ENCODE measurements at places on chromosomes 6 and 20. TPM values are rescaled to one million over a fixed set of nuclear protein-coding genes. Genes with fewer than 3 reads are reported as not detected.
A peak's percentile ranks its signal among the peaks of the same experiment; 100 is the strongest.

The RPS10 gene
- 2,316 TPM for total RNA-seq

The GLP1R gene
- 4.2 TPM for total RNA-seq

The WFDC11 gene
- total RNA-seq = not detected

The BMP6 gene
- 8.1 TPM for total RNA-seq

The PSMA7 gene
- total RNA-seq = 213 TPM

The IL17A gene
- total RNA-seq = not detected

The BPIFA1 gene
- not detected for total RNA-seq

The FAM209B gene
- not detected for total RNA-seq

- H3K27me3 ChIP-seq = peaks cover 23% of the 10 kb centered on the region
- no peaks in the 10 kb centered on the region for H3K36me3 ChIP-seq
- no peak overlapping the region for H3K27ac ChIP-seq
- H3K4me1 ChIP-seq = no peaks in the 10 kb centered on the region
Measured at GRCh38 chr20:57495978-57496377, 29.0 kb downstream of the CTCFL start.

DNA sequence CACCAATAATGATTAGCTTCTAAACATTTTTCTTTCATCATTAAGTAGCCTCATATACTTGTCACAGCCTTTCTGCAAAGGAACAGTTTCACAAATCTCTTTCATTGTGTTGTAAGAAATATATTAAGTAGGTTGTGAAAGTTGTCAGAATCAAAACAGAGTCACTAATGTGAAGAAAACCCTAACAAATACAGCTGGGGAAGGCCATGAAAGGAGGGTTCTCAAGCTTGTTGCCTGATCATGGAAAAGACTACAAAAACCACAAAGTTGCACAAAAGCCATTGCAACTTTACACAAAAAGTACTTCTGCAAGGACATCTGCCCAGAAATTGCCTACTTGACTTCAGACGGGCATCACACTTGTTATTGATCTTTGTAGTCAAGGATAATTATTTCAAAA, 216.1 kb downstream of the ALDH8A1 start:
- H3K27me3 ChIP-seq = no peaks in the 10 kb centered on the region
- H3K27ac ChIP-seq = no peak overlapping the region
- H3K4me1 ChIP-seq = no peaks in the 10 kb centered on the region
- H3K4me3 ChIP-seq = no peak overlapping the region

DNA sequence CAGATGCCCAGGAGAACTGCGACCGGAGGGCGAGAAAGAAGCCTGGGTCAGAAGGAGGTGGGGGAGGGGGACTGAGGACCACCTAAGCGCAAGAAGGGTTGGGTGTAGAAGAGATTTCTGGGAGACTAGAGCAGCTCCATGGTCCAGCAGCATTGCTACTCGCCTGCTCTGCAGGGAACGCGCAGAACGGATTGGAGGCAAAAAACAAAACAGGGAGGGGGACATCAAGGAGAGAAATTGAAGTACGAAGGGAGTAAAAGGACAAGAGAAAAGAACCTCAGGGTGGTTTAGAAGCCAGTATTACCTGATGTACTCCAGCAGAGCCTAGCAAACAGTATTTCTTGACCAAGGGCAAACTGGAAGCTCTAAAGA, 537 bp upstream of the GABBR1 start:
- DNase-seq = no peak
- H3K36me3 ChIP-seq = no peaks in the 10 kb centered on the region
- peak overlapping the region; percentile 75 for H3K4me3 ChIP-seq

DNA sequence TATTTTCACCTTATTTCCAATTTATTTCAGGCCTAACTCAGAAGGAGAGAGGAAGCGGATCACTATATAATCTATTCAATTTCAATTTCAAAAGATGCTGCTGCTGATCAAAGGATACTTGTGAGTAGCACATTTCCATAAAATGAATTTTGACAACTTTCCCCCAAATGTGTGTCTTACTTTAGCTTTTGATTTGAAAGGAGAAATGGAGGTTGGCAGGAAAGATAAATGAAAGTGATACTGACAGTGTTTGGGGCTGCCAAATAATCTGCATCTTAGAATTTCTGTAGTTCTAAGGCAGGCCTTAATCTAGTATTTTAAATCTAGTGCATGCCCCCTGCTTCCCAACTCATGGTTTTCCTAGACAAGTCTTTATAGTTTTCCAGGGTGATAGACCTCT, 535.4 kb downstream of the DOK5 start:
- H3K4me3 ChIP-seq = no peak overlapping the region
- no peaks in the 10 kb centered on the region for H3K4me1 ChIP-seq
- DNase-seq = no peak
- H3K27me3 ChIP-seq = no peaks in the 10 kb centered on the region
- H3K36me3 ChIP-seq = no peaks in the 10 kb centered on the region

DNA sequence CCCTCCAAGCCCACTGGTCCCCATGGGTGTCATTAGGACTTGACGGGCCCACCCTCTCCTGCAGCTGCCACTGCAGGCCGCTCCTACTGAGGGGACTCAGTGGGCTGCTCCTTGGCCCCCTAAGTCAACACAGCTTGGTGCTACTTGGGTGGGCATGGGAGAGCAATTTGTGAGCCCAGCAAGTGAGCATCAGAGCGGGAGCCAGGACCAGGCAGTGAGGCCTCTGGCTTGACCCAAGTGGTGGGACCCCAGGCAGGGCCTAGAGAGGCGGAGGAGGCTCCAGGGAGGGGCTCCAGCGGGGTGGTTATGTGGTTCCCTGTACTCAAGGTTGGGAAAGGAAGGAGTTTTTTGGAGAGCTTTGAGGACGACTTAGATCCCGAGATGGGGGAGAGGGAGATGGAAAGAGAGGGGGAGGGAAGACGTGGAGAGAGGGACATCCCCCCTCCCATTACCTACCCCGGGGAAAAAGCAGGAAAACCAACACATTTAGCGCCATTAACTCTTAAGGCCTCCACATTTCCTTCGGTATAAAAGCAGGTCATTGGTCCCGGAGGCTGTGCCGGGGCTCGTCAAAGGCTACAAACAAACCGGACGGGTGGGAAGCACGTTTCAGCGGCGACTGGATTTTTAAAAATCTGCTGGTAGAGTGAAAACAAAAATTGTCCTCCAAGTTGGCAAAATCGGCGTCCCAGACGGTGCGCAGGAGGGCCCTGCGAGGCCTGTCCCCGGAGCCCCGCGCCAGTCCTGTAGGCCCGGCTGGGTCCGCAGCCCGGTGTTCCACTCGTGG, 8.8 kb downstream of the FOXC1 start:
- no peak for DNase-seq
- H3K36me3 ChIP-seq = no peaks in the 10 kb centered on the region
- H3K4me1 ChIP-seq = no peaks in the 10 kb centered on the region
- peak overlapping the region; percentile 22 for H3K4me3 ChIP-seq
- H3K27me3 ChIP-seq = peaks cover 75% of the 10 kb centered on the region

- no peak overlapping the region for H3K27ac ChIP-seq
- no peak for DNase-seq
- H3K4me3 ChIP-seq = no peak overlapping the region
- no peaks in the 10 kb centered on the region for H3K4me1 ChIP-seq
Measured at GRCh38 chr20:13468166-13468565, 170.6 kb downstream of the TASP1 start.

- H3K27me3 ChIP-seq = no peaks in the 10 kb centered on the region
- no peak for DNase-seq
- H3K27ac ChIP-seq = no peak overlapping the region
- no peak overlapping the region for H3K4me3 ChIP-seq
- H3K4me1 ChIP-seq = no peaks in the 10 kb centered on the region
- H3K36me3 ChIP-seq = no peaks in the 10 kb centered on the region
Measured at GRCh38 chr6:39430871-39431523, 108.5 kb upstream of the KCNK16 start.

GRCh38 chr20:34300256-34300806, 2.8 kb downstream of the AHCY start:
- H3K27me3 ChIP-seq = no peaks in the 10 kb centered on the region
- peak overlapping the region; percentile 43 for H3K27ac ChIP-seq
- H3K4me1 ChIP-seq = peaks cover 6% of the 10 kb centered on the region
- H3K4me3 ChIP-seq = no peak overlapping the region

- no peaks in the 10 kb centered on the region for H3K27me3 ChIP-seq
- H3K27ac ChIP-seq = no peak overlapping the region
- H3K36me3 ChIP-seq = no peaks in the 10 kb centered on the region
- peak; percentile 33 for DNase-seq
- no peak overlapping the region for H3K4me3 ChIP-seq
Measured at GRCh38 chr20:62405108-62405980, 1.7 kb downstream of the CABLES2 start.

GRCh38 chr6:15882345-15882744, 219.5 kb upstream of the DTNBP1 start:
- H3K36me3 ChIP-seq = no peaks in the 10 kb centered on the region
- H3K4me1 ChIP-seq = no peaks in the 10 kb centered on the region
- no peaks in the 10 kb centered on the region for H3K27me3 ChIP-seq

- H3K27ac ChIP-seq = no peak overlapping the region
- H3K27me3 ChIP-seq = no peaks in the 10 kb centered on the region
- DNase-seq = no peak
- no peaks in the 10 kb centered on the region for H3K4me1 ChIP-seq
Measured at GRCh38 chr6:49637350-49637731, 702 bp upstream of the RHAG start.

GRCh38 chr6:18412644-18413043, 25.5 kb downstream of the RNF144B start:
- H3K27me3 ChIP-seq = no peaks in the 10 kb centered on the region
- no peaks in the 10 kb centered on the region for H3K4me1 ChIP-seq
- no peak overlapping the region for H3K4me3 ChIP-seq
- H3K36me3 ChIP-seq = no peaks in the 10 kb centered on the region
- no peak overlapping the region for H3K27ac ChIP-seq
- no peak for DNase-seq

- no peak overlapping the region for H3K4me3 ChIP-seq
- no peaks in the 10 kb centered on the region for H3K27me3 ChIP-seq
- H3K36me3 ChIP-seq = no peaks in the 10 kb centered on the region
- no peaks in the 10 kb centered on the region for H3K4me1 ChIP-seq
Measured at GRCh38 chr20:20938131-20938530, 168.0 kb downstream of the LINC00237 start.

- no peaks in the 10 kb centered on the region for H3K27me3 ChIP-seq
- peak overlapping the region; percentile 24 for H3K4me3 ChIP-seq
- no peaks in the 10 kb centered on the region for H3K36me3 ChIP-seq
Measured at GRCh38 chr20:50450881-50451752, 59.1 kb upstream of the PTPN1 start.

GRCh38 chr6:109002051-109002697, 92.5 kb downstream of the SESN1 start:
- no peak overlapping the region for H3K4me3 ChIP-seq
- H3K27ac ChIP-seq = peak overlapping the region; percentile 98
- no peaks in the 10 kb centered on the region for H3K27me3 ChIP-seq
- DNase-seq = peak; percentile 55

DNA sequence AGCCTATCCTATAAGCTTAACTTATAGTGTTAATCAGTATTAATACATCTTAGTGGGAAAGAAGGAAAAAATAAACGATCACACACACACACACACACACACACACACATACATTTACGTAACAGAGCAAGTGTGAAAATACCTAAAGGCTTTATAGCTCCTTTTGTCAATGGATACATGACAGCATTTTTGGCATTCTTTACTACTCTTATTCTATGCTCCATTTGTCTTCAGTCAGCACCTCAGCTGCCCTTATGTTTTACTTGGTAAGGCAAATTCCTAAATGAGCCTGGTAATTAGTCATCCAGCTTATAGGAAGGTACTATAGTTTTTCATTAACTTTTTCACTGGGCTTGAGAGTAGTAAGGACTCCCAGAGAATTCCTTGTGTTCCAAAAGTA, 25.1 kb upstream of the SLC17A3 start:
- no peak overlapping the region for H3K27ac ChIP-seq
- no peaks in the 10 kb centered on the region for H3K36me3 ChIP-seq
- H3K27me3 ChIP-seq = no peaks in the 10 kb centered on the region
- H3K4me3 ChIP-seq = no peak overlapping the region

DNA sequence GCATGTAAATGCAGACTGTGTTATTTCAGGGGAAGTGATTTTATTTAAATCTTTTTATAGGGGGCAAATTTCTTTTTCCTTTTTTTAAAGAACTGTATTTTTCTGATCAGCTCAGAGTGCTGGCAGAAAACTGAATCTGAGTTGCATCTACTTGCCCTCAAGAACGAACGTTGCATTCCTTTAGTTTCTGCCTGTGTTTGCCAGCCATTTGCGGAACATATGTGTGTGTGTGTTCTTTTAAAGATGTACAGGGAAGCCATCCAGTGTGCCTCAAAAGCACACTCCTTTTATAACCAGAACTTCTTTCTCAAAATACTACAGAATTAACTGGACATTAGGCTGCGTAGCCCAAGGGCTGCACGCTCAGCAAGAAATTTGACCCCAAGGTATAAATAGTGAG, 25.8 kb upstream of the INSM1 start:
- no peaks in the 10 kb centered on the region for H3K36me3 ChIP-seq
- no peaks in the 10 kb centered on the region for H3K4me1 ChIP-seq
- H3K4me3 ChIP-seq = no peak overlapping the region
- DNase-seq = no peak

- no peaks in the 10 kb centered on the region for H3K36me3 ChIP-seq
- peak; percentile 82 for DNase-seq
- H3K4me1 ChIP-seq = no peaks in the 10 kb centered on the region
- H3K4me3 ChIP-seq = no peak overlapping the region
- H3K27ac ChIP-seq = no peak overlapping the region
Measured at GRCh38 chr20:22684072-22684762, 99.8 kb upstream of the FOXA2 start.

- no peaks in the 10 kb centered on the region for H3K27me3 ChIP-seq
- no peak overlapping the region for H3K4me3 ChIP-seq
- peaks cover 18% of the 10 kb centered on the region for H3K4me1 ChIP-seq
- DNase-seq = no peak
- no peak overlapping the region for H3K27ac ChIP-seq
Measured at GRCh38 chr6:42025845-42026243, 24.5 kb upstream of the TAF8 start.

DNA sequence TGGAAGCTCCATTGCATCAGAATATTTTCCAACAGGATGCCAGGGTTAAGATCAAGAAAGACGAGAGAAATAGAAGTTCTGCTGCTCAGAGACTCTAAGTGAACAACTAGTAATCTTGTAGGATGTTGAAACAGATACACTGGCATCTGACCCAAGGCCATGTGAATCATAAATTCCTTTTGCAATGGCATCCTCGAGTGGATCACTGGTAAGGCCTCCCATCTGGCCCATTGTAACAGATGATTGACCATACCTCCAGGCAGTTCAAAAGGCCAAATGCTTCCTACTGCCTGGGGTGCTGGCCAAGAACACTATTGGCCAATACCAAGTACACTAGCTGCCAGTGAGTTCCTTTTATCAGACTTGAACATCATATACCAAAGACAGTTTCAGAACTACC, 9.9 kb upstream of the SLC17A3 start:
- no peaks in the 10 kb centered on the region for H3K27me3 ChIP-seq
- DNase-seq = no peak
- H3K4me1 ChIP-seq = no peaks in the 10 kb centered on the region
- no peaks in the 10 kb centered on the region for H3K36me3 ChIP-seq
- H3K4me3 ChIP-seq = no peak overlapping the region
- no peak overlapping the region for H3K27ac ChIP-seq

GRCh38 chr6:129634411-129635230, 75.4 kb downstream of the ARHGAP18 start:
- H3K36me3 ChIP-seq = no peaks in the 10 kb centered on the region
- no peaks in the 10 kb centered on the region for H3K27me3 ChIP-seq
- no peaks in the 10 kb centered on the region for H3K4me1 ChIP-seq
- DNase-seq = no peak
- no peak overlapping the region for H3K4me3 ChIP-seq

Data from tibial nerve (tissue), 4 donors.